Panc1 (cell line): ENCODE measurements at places on chromosomes 5 and 9.

DNA sequence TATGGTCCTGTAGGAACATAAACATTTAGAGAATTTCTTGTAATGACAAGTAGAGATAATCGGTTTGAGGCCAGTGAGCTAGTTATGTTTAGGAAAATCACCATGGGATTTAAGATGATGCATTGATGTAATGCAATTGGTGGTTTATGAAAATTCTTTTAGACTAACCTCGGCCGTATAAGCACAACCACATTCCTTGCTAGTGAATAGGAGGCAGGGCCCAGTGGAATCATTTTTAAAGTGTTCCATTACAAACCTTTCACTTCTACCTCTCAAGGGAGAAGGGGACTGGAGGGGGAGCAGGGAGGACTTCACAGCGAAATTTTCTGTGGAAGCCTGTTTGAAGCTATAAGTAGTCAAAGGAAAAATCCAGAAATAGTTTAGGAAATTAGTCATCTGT lies 71.8 kb upstream of the NFIL3 start:
- no peak for DNase-seq

GRCh38 chr5:140175367-140176030 lies 511 bp downstream of the CYSTM1 start:
- DNase-seq, result no peak

DNA sequence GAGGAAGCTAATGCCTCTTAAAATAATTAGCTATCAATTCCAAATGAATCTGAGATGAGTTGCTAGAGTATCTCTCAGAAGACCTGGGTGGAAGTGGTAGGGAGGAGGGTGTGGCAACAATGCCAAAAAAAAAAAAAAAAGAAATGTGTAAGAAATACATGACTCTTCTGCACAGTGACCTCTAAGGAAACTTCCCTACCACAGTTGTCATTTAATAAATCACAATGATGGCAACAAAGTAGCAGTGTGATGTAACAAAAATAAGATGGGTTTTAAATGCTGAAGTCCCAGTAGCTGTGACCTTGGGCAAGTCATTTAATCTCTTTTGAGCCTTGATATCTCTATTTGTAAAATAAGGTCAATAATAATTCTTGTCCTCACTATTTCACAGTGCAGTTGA lies 7.2 kb downstream of the FOXD1 start:
- no peak for DNase-seq

DNA sequence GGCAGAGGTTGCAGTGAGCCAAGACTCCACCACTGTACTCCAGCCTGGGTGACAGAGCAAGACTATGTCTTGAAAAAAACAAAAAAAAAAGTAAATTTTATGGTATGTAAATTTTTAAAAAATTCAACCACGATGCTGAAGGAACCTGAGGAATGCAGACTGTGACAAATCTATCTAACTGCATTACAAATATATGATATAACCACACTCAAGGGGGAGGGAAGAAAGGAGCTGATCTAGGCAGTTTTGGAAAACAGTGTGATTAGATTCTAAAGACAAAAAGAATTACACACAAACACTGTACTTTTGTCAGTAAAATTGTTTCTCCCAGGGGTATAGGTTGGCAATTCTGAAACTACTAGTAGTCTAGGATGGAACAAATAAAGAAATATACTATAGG lies 17.0 kb downstream of the LARS1 start:
- DNase-seq, result no peak

DNA sequence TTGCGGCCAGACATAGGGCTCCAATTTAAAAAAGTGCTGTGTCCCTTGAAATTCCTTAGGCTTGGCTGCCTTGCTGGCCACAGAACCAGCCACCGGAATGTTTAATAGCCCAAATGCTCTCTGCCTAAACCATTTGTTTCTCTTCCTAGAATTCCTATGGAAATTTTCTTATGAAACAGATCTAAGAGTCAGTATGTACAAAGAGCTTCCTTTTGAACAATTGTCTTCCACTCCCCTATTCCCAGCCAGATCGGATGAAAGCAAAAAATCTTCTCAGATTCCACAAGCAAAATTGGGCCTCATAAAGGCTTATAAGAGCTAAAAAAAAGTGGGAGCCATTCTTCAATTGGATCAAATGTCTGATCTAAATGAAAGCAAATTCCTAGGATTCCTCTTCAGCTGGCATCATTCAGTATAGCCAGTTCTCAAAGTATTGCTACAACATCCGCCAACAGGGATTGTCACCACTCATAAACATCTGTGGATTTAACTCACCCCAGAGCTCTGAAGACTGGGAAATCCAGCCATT lies 104.3 kb downstream of the CEMIP2 start:
- no peak for DNase-seq

- DNase-seq, result no peak
Measured at GRCh38 chr9:1709347-1709746, 305.8 kb upstream of the SMARCA2 start.

DNA sequence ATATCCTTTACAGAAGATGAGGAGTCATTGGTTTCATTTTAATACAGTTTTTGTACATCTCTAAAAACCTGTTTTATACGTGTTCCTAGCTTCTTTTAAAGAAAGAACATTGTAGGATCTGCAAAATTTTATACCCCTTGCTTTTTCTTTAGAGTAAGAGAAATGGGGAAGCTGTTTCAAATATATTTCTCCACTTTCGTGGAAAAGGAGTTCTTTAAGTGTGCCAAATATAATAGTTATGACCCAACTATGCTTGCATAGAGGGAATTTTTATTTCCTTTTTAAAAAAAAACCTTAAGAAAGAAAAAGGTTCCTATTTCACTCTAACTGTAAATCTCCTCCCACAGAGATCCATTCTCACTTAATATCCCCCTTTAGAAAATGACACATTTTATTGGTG lies 27.5 kb upstream of the DMAC1 start:
- DNase-seq, result no peak

- no peak for DNase-seq
Measured at GRCh38 chr9:133960568-133961129, 31.5 kb downstream of the VAV2 start.

DNA sequence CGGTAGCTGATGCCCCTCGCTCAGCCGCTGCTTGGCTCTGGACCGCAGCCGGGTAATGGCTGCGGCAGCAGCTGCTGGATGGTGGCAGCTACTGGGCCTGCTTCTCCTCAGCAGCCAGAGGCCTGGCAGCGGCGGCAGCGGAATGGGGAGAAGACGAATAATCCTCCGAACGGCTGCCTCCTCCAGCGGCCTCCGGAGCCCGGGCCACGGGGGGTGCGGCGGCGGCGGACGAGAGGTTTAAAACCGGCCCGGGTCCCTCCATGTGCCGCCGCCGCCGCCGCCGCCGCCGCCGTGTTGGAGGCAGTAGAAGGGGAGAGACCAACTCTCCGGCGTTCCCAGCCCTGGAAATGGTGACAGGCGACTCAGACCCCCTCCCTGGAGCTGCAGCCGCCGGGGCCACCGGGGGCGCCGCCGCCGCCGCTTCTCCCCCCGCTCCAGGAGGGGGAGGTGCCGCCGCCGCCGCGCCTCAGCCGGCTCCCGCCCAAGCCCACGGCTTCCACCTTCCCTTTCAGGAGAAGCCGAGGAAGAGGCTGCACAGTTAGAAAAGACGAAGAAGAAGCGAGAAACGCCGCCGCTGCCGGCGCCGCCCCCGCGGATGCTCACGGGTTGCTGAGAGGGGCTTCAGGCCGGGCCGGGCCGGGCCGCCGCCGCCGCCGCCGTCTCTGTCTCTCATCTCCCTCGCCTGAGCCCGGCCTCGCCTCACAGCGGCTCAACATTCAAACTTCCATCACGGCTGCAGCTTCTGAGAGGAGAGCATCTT lies 118.4 kb upstream of the PRSS3 start:
- no peak for DNase-seq

DNA sequence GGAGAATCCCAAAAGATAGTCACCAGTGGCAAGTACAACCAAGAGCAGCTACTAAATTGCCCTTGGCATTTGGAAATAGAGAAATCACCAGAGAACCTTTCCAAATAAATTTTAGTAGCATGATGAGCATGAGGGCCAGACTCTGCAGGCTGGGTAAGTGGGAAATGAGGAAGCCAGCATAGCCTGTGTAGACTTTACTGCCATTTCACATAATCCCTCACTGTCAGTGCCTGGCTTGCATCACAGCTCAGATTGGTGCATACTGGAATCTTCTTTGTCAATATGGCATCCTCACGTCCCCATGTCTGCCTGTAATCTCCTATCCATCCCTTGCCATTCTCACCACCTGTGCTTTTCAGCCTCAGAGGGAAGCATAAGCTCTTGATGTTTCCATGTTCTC lies 14.5 kb downstream of the GRAMD2B start:
- no peak for DNase-seq

DNA sequence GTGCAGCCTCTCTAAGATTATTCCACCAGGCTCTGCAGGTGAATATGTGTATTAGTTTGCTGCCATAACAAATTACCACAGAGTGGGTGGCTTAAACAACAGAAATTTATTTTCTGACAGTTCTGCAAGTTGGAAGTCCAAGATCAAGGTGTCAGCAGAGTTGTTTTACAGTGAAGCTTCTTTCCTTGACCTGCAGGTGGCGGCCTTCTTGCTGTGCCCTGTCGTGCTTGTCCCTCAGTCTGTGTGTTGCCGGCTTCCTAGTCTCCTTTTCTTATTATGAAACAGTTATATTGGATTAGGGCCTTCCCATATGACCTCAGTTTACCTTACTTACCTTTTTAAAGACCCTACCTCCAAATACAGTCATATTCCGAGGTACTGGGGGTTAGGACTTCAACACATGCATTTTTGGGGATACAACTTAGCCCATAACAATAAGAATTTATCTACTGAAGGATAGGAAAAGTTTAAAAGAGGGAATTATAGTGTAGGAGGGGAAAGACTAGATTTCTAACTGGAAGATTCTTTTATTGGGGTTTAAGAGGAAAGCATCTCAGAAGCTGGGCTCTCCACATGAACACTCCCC lies 97.4 kb downstream of the OSTF1 start:
- DNase-seq, result peak; percentile 42

DNA sequence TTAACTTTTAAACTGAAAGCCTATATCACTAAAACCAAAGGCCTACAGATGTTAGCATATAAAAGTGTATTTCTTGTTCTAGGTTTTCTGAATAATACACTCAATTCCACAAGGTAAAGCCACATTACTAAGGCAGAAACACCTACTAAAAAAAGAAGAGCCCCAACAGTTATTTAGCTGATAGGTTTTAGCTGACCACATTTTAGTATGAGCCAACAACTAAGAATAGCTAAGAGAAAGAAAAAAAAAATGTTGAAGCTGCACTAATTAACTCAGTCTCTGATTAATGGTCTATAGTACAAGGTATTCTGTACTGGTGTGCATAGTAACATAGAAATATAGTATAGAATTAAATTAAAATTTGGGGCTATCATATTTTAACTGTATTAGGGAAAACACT lies 23.5 kb downstream of the ZFR start:
- no peak for DNase-seq

DNA sequence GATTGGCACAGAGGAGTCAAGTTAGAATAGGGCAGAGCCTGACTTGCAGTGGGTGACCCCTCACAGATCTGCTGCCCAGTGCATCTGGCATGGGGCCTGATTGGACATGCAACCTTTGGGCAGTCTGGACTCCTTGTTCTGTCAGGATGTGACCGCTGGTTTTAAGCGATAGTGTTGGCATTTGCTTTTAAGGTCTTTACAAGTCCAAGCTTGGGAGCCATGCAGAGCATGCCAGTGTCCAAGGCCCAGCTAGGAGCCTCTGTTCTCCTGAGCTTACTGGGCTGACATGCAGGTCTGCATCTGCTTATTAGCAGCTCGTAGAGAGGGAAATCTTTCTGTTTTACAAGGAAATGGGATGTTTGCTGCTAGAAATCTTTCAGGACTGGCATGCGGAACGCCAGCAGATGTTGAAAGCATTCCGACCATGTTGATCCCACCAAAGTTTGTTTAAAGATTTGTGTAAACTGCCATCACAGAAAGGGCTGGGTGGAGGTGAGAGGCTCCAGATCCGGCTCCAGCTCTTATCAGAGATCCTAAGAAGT lies 27.5 kb downstream of the GADD45G start:
- DNase-seq, result no peak

DNA sequence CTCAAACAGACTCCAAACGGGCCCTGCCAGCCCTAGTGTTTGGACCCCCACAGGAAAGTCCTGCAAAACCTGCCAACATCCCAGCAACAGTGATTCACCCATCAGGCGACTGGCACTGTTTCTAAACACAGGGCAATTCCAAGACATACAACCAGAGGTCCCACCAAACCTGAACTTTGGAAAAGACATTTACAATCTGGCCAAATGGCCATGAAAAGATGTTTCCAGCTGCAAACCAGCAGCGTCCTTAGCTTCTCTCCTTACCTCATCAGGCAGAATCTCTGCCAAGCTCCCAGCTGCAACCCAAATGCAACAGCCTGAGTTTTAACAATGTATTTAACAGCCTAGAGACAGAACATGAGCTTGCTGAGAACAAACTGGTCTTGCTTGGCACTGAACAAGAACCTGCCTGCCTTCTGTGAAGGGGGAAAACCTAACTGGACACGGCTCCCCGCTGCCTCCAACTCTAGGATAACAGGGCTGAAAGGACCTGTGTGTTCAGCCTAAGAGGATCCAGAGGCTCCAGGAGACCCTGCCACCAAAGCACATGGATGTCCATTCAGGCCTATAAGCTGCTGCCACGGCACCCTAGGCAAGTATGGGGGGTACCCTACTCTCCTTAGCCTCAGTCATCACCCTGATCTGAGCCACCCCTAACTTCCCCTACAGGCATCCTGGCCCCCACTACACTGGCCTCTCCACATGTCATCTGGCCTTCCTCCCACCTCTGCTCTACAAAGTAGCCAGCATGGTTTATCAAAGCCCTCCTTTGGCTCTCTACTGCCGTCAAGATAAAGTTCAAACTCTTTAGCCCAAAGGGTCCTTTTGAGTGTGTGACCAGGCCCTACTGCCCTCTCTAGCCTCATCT lies 5.6 kb downstream of the P4HA2 start:
- no peak for DNase-seq

DNA sequence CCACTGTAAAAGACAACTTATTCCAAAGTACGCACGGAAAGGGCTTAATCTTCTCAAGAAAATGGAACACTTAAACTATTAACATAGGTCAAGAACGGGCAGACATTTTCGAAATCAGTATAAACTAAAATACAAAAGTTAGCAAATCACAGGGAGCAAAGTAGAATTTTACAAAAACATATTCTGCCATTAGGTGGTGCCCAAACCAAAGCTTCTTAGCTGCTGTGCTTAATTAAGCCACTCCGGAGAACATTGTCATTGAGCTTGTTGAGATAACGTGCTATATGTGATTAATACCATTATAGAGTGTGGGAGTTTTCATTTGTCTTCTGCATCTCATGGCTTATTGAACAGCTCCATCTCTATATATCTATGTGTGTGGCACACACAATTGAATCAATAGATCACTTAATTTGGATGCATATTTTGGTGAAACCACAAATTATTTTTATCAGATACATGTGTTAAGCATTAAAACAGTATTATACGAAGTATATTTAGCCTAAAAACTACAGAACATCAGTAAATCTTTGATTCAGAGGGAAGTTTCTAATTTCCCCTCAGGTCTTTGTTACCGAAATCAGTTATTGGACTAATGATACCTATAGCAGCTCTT lies 23.4 kb downstream of the UBLCP1 start:
- no peak for DNase-seq

- DNase-seq, result no peak
Measured at GRCh38 chr9:76703270-76703669, 61.0 kb upstream of the PCA3 start.
